ENCODE measurements at places on chromosomes 1 and 21.

DNA sequence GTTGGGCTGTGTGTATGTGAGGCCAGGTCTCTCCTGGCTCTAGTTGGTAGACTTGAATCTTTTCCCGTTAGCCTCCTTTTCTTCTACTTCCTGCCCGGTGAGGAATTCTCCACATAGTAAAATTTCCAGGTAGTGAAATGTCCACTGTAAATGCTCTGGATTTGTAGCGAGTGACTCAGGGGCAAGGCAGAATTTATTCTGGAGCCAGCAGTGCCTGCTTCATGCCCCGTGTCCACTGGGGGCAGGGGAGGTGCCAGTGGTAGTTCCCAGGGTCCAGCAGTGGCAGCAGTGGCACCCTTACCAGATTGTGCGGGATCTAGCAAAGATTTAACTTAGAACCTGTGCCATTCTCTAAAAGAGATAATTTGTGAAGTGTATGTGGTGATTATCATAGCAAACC lies 74.5 kb upstream of the USP24 start:
- no peak for DNase-seq

DNA sequence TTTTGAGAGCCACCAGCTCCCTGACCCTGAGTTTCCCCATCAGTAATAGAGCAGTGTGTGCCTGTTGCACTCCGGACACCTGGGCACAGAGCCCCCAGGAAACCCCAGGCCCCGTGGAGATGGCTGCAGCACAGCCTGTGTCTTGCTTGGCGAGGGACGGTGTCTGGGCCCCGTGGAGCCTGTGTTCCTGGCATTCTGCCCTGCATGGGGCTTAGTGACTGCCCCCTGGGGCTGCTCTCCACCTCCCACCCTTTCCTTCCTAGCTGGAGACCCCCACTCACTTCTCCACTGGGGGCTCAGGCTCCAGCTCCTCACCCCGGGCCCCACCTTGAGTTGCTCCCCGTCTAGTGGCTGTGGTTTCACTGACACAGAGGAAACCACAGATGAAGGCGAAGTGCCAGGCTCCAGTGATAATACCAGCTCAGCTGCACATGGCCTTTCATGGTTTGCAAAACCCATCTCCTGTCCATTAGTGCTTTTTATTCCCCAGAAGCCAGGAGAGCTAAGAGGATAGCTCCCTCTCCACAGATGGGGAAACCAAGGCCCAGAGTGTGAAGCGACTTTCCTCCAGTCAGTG lies 39.4 kb downstream of the DMRTB1 start:
- no peak for DNase-seq

DNA sequence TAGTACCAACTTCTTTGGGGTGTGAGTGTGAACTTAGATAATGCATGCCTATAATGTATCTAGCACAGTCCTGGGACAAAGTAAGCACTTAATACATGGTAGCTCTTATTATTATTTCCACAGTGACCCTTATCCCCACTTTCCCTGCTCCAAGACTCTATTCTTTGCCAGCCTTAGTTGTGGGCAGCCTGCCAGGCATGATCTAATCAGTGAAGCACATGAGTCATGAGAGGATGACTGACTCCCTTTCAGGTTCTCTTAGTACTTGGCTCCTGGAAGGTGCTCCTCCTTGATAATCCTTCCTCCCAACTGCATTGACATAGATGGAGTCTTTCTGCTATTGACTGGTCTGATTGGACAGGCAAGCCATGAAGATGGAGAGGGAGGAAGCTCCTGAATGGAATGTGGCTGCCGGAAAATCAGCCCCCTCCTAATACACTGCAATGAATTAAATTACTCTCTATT lies 17.4 kb upstream of the GNG12 start:
- no peak for DNase-seq

GRCh38 chr1:39317910-39318633 lies 113.6 kb downstream of the MACF1 start:
- DNase-seq: no peak

DNA sequence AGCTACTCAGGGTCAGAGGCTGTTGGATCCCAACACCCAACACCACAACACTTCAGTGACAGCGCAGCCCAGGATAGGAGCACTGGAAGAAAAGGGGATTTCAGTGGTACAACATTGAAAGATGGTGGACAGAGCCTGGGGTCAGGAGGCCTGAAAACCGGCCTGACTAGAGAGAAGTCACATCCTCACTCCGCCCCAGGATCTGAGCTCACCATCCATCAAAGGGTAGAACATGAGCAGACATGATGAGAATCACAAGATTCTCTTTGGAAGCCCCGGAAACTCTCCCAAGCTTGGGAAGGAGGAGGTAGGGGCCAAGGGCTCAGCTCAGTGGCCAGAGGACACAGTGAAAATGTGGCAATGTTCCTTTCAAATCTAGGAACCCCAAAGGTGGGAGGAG lies 271.3 kb downstream of the NPHP4 start:
- no peak for DNase-seq

DNA sequence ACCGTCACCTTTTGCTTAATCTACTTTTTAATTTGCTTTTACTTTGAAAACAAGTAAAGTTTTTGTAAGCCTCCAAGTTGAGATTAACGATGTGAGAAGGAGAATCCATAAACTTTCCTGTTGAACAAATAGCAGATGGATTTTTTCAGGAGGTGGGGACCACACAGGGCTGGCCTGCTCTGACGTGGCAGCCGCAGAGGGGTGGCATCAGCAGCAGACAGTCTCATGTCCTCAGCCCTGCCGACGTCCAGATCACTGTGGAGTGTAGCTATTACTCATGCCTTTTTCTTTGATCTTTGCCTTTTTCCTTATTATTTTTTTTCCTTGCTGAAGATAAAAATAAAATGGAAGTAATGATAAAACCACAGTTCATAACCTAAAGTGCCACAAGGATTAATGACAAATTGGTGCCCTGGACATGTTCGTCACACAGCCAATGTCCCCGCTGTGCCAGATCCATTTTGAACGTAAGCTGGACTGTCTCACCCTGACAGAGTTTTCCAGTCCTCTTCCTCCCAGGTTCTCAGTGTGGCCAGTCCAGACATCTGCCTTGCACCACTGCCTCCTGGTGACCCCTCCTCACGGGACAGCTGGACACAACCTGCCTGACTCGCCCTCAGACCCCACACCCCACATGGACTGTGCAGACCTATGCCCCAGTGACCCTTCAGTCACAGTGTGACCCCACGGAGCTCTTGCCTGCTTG lies 15.4 kb upstream of the ZBTB21 start:
- no peak for DNase-seq

DNA sequence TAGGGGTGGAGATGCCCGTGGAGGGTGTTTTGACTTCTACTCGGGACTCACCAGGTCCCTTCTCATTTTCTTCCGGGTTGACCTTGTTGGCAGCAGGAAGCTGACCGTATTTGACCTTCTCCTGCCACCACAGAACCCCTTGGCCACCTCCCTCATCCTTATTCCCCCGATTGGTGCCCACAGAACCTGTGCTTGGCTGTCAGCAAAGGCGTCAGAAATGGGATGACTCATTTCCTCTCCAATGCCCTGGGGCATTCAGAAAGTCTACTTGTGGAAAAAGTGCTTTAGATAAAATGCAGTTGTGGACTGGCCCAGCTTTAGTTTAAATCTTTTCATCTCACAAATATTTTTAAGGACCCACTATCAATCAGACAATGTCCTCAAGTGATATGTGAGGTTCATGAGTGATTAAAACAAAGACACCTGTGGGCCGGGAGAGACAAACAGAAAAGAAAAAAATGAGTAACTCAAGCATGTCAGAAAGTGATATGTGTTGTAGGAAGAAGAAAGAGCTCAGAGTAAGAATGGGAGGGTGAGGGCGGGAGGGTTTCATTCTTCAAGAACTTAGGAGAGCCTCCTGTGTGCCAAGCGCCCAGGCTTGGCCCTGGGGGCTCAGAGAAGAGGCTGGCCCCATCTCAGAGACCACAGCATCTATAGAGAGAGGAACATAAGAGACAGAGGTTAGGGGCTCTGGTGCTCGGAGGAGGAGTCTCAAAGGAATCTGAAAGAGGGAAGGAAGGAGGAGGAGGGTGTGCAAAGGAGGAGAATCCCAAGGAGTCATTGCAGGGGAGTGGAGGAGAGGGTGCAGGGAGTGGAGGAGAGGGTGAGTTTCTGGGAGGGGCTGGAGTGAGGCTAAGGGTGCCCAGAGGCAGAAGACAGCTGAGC lies 221.6 kb upstream of the VAMP3 start:
- DNase-seq: peak; percentile 13

DNA sequence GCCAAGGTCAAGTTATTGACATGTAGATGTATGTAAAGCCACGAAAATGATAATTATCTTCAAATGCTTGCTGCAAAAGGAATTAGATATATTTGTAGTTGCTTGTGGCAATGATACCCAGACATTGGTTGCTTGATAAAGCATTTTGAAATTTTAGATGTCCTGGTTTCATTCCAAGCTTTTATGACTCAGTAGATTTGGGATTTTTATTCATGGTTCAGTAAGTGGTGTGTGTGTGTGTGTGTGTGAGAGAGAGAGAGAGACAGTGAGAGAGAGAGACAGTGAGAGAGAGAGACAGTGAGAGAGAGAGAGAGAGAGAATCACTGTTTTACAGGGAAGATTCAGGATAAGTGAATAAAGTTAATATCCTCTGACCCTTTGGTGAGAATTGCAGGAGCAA lies 498.2 kb upstream of the C1orf87 start:
- DNase-seq: no peak

DNA sequence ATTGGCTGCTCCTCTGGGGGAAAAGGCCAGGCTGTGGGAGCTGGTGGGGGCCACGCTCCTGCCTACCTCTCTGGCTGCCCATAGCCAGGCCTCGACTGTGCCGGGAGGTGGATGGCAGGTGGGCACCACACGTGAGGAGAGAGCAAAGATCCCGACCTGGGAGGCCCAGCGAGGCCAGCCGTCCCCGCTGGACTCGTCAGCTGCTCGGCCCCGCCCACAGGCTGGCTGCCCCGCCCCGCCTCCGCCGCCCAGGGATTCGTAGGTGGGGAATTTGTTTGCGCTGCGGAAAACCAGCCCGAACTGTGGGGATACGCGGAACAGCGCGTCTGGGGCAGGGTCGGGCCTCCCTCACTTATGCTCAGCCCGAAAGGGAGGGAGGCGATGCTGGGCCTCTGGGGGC lies 31.7 kb downstream of the TP73 start:
- DNase-seq: no peak

DNA sequence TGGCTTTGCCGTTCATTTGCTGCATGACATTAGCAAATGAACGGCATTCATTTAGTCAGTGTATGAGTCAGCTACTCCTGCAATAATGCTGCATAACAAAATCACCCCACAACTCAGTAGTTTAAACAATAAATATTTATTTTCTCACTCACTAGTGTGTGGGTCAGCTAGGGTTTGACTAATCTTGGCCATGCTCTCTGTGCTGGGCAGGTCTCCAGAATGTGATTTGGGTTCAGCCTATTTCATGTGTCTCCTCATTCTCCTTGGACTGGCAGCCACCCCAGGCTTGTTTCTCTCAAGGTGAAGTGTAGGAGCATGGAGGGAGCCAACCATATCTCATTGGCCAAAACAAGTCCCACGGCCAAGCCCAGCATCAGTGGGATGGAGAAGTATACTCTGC lies 104.3 kb downstream of the LACTBL1 start:
- no peak for DNase-seq

DNA sequence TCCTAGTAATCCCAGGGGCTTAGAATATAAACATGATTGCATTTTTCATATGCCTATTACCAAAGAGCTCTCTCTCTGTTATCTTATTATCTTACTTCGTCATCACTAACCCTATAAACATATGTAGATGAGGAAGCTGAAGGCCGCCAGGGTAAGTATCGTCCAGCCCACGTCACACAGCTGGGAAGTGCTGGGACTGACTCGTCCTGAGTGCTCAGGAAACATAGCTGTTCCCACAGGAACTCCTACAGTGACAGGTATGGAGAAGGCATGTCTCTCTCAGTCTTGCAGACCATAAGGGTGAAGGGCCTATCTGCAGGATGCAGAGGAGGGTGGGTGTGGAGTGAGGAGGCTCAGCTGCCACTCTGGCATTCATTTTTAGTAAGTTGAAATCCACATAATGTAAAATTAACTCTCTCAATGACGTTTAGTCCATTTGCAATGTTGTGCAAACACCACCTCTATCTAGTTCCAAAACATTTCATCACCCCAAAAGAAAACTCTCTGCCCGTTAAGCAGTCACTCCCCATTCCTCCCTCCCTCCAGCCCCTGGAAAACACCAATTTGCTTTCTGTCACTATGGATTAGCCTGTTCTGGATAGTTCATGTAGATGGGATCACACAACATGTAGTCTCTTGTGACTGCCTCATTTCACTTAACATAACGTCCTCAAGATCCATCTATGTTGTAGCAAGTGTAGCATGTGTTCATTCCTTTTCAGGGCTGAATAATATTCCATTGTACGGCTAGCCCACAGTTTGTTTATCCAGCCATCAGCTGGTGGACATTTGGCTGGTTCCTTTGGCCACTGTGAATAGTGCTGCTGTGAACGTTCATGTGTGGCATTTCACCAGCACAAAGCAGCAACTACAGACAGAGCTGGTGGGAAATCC lies 68.3 kb downstream of the TCP10L start:
- DNase-seq: no peak

- DNase-seq: no peak
Measured at GRCh38 chr21:36450511-36450910, 29.4 kb downstream of the CLDN14 start.

DNA sequence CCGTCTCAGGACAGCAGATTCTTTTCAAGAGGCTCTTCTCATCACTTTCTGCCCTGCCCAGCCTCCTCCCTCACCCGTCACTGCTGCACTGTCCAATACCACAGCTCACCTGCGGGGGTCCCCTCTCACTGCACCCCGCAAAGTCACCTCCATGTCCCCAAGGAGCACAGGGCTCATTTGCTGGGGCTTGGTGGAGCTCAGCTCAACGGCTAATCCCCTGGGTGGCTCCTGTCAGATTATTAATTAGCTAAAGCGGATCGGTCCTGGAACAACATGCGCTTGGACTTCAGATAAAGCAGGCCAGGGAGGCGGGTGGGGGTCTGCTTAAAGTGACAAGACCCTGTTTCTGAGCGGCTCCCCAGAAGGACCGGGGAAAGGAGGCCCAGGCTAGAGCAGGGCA lies 43.1 kb downstream of the CASZ1 start:
- no peak for DNase-seq

DNA sequence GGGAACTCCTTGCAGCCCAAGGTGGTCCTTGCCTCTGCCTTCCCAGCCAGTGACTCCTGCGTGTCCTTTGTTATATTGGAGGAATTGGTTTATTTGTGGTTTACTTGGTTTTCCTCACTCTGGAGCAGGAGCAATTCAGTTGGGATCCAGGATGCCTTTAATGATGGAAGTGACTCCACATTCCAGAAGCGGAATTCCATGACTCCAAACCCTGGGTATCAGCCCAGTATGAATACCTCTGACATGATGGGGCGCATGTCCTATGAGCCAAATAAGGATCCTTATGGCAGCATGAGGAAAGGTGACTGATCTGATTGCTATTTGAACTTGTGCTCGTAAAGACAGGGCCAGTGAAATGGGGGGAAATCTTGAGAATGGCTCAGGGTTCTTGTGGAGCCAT lies 15.1 kb upstream of the PIGV start:
- no peak for DNase-seq

GRCh38 chr1:64328193-64328592 lies 124.8 kb downstream of the UBE2U start:
- no peak for DNase-seq

DNA sequence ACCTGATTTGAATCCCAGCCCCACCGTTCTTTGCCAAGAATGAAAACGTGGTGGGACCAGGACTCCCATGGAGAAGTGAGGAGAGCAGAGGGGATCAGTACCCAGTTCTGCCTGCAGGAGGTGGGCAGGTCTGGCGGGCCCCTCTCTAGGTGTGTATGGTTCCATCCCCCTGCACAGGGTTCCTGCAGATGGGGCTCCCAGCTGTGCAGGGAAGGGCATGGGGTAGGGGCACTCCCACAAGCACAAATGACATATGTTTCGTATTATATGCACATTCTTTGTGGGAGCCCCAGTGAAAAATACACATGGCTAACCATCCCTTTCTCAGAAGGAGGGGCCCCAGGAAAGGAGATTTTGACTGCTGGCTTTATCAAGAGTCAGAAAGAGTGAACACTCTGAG lies 144.6 kb downstream of the PLPP3 start:
- DNase-seq: no peak

Measured in bone marrow (tissue), 2 donors.